ENCODE measurements at places on chromosomes 12 and 14.

DNA sequence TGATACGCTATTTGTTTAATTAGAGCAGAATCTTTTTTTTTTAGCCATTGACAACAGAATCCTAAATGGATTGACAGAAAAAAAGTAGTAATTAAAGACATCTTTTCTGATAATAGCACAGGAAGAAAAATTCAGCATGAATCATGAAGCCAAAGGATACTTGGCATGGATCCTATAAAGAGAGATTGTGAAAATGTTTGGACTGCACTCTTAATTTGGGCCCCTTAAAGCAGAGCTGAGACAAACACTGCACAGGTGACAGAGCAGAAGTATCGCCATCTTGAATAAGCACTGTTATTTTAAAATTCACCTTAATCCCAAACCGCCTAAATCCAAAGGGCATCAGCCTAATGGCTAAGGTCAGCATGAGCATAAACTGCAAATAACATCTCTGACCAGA lies 48.8 kb upstream of the SEL1L start:
- DNase-seq: no peak

- no peak for DNase-seq
Measured at GRCh38 chr14:104644656-104645378, 40.2 kb upstream of the TMEM179 start.

DNA sequence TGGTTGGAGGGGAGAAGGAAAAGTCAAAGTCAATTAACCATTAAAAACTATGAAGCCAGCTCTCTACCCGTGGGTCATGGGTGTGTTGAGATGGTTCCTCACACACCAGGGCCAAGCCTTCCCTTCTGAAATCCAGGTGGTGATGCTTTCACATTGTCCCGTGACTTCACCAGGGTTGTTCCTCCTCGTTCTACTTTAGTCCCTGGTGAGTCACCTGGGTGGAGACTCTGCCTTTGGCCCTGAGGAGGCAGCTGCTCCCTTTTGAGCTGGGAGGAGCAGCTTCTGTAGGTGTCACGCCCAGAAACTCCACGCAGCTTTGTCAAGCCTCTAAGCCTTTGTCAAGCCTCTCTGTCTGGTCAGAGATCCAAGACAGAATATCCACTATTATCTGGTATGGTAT lies 348.3 kb downstream of the BMP4 start:
- no peak for DNase-seq

GRCh38 chr14:83798421-83798820 lies 1731.5 kb upstream of the FLRT2 start:
- no peak for DNase-seq

DNA sequence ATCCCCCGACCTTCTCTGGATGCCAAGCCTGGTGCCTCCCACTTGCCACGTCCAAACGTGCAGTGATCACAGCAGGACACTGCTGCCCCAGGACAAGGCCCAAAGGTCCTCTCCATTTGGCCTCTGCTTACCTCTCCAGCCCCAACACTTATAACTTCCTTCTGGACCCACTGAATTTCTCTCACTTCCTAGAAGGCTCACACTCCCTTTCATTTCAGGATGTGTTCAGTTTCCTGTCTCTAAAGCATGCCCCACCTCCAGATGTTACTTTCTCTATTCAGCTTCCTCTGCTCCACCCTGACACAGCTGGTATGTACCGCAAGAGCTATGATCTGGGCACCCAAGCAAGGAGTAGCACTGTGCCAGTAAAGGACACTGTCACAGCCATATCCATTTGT lies 33.0 kb downstream of the CDKL1 start:
- DNase-seq: no peak

DNA sequence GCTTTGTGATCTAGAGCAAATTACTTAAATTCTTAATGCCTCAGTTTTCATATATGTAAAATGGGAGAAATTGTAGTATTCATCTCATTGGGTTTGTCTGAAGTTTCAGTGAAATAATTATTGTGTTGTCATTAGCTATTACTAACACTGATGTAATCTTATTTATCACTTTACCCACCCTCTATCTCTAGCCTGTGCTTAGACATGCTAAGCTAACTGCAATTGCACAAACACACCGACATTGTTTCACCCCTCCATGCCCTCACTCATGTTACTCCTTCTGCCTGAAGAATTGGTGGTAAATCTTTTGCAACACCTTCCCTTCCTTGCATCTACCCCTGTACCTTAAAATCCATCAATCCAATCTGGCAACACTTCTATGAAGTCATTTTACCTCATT lies 241.6 kb downstream of the BCAT1 start:
- DNase-seq: no peak

GRCh38 chr12:51482929-51483697 lies 58.5 kb downstream of the SLC4A8 start:
- no peak for DNase-seq

DNA sequence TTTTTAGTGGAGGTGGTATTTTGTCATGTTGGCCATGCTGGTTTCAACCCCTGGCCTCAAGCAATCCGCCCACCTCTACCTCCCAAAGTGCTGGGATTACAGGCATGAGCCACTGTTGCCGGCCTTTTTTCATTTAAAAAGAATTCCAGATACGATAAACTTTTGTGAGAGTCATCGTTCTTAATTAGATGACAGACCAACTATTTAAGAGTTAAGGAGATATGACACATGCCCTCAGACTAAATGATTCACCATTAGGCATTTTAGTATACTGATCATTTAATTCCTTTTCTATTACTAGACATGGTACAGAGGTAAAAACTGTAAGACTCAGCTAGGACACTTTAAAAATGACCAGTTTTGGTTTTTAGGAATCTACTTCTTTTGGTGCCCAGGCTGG lies 2.4 kb downstream of the ANKRD13A start:
- DNase-seq: no peak

- DNase-seq: no peak
Measured at GRCh38 chr12:97022536-97023230, 115.6 kb downstream of the NEDD1 start.

DNA sequence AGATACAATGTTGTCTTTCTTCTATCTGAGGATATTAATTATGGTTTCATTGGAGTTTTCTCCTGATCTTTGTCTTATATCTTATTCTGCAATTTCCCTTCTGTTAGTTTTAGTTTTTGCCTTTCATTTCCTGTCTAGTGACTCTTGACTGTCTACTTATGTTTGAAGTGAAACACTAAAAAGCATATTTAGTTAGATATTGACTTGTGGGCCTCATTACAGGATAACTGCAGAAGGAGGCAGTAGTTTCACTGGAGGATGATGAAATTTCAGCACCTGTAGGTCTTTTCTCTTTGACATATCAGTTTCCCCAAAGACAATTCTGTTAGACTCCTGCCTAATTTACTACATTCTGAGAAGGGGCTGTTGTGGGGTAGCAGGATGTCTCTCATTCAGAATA lies 97.5 kb upstream of the NEDD1 start:
- DNase-seq: no peak

GRCh38 chr14:89024691-89025090 lies 200.2 kb downstream of the TTC8 start:
- DNase-seq: no peak
